Dermis blood vessel endothelial cell (primary cell): ENCODE measurements at places on chromosomes 3 and 15.

- DNase-seq: no peak
Measured at GRCh38 chr3:123632161-123632655, 47.4 kb upstream of the HACD2 start.

DNA sequence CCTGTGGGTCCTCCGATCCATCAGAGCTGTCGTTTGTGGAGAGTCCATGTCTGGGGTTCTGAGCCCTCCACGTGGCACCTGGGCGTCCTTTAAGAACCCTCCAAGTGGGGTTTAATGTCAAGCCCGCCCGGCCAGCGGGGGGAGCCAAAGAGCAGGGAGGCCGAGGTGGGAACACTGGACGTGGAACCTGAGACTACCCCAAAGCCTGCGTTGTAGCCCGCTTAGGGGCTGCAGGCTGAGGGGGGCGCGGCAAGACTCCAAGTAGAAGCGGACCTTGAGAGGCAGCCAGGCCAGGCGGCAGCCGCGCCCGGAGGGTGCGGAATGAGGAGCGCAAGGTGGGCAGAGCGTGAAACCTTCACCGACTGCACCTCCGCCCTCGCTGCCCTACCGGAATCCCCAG, 126.2 kb upstream of the ATP10A start:
- no peak for DNase-seq

- no peak for DNase-seq
Measured at GRCh38 chr15:68311464-68311835, 33.9 kb downstream of the FEM1B start.

GRCh38 chr15:33188641-33189257, 5.8 kb downstream of the FMN1 start:
- no peak for DNase-seq

DNA sequence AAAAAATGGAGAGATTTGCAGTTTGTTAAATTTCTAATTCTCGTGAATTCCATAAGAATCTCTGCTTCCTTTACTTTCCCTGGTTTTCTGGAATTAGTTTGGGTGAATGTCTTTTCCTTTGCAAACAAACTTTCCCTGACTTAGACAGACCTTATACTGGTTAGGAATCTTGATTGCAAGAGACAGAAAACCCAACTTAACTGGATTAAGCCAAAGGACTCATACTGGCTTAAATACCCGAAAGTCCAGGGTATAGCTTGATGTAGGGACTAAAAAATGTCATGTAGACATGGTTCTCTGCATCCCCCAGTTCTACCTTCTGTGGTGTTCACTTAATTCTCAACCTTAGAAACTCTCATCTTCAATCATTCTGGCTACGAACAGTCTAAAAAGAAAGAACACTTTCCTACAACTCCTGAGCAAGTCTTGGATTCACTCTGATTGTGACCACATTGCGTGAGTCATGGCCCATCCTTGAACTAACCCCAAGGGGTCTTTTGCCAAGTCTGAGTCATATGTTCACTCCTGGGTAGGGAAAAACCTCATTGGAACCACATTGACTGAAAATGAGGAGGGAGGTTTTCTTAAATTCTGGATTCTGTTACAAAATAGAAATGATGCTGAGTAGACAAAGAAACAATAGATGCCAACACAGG, 136.0 kb upstream of the DAZL start:
- DNase-seq: no peak

GRCh38 chr15:94674296-94674695, 442.9 kb downstream of the MCTP2 start:
- no peak for DNase-seq

GRCh38 chr15:78055919-78056713, 21.4 kb downstream of the TBC1D2B start:
- DNase-seq: no peak

DNA sequence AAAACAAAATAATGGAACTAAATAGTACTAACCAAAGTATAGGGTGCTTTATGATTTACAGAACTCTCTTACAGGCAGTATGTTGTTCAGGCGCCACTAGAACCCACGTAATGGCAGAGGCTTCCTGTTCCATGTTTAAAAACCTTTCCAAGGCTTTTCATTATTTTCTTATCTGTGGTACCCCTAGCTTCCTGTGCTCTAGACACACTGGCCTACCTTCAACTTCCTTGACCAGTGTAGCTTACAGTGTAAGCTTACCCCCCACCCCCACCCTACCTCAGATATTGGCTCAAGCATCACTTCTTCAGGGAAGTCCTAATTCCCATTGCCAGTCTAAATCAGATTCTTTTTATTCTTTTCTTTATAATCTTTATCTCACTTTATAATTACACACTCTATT, 2.9 kb downstream of the NR2C2 start:
- DNase-seq: peak; percentile 72

DNA sequence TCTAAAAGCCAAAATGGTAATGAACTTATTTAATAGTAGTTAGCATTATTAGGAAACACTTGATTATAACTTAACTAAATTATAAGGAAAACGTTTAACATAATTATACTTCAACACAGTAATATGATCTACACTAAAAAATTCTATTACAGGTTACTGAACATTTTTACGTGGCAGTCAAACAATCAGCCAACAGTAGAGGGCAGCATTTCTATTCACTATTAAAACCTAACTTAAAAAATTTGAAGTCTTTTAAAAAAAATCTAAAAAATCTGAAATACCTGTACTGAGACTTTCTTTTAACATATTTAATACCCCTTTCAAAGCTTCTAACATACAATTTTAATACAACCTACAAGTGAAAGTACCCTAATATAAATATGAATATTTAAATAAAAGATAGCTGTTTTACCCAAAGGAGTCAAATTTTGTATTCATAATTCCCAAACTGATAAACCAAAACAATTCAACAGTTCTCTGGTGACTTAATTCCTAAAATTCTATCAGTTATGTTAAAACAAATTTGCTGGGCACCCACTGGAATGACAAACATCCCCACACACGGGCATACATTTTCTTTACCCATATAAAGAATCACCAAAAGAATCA, 41.5 kb downstream of the DLG1 start:
- DNase-seq: peak; percentile 77

DNA sequence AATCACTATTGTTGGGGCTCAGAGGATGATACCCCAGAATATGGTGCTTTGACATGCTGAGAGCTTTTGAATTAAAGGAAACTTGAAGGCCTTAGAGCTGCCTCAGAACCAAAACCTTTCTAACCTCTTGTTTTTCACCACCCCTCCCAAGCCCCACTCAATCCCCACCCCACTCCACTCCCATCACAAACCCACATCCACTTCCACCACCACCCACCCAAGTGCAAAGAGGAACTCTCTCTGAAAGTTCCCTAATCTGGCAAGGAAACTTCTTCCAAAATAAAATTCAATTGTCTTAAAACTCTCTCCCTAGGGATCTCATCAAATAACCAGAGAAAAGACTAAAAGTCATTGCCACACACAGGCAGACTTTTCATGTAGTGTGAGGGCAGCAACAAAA, 301.2 kb upstream of the ARHGEF26 start:
- no peak for DNase-seq

- DNase-seq: no peak
Measured at GRCh38 chr15:98513428-98513986, 134.8 kb upstream of the IGF1R start.

GRCh38 chr3:66365080-66365479, 135.7 kb downstream of the LRIG1 start:
- DNase-seq: no peak
